Ureter (tissue), 1 donor: ENCODE measurements at places on chromosomes 5 and 9. TPM values are rescaled to one million over a fixed set of nuclear protein-coding genes. Genes with fewer than 3 reads are reported as not detected.

GRCh38 chr9:125990186-125990792 lies 243.1 kb downstream of the PBX3 start:
- DNase-seq, result no peak

S1PR3 gene
- total RNA-seq, result 48.6 TPM

DNA sequence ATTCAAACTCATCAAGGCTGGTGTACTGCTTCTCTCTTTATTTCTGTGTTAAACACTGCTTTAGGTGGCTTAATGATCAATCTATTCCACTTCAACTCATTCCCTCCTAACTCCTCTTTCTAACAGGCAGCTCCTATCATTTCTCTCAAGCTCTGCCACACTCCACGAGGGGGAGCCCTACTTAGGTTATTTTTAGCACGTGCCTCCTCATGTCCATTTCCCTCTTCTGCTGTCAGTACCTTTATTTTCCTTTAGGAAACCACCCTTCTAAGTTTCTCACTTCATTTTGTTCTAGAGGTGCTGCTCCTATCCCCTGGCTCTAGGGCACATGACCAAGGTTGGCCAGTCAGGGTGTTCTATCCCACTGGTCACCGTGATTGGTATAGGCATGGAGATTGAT lies 6.7 kb upstream of the BRINP1 start:
- DNase-seq, result peak; percentile 43

- no peak for DNase-seq
Measured at GRCh38 chr5:22598796-22599195, 254.3 kb downstream of the CDH12 start.

DNA sequence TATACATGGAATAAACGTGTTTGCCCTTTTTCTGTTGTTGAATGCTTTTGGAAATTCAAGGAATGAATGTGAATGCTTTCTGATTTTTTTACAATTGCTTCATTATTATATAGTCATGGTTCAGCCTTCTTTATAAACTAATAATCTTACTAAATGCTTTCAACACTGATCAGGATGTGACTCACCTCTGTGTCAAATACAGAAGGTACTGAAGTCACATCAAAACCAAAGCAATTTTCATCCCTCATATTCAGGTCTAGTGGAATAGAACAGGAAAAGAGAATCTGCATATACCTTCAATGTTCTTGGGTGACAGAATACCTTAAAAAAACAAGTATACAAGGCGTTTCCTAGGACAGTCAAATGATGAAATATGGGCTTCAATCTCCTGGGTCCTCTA lies 170.7 kb downstream of the PDE4D start:
- no peak for DNase-seq

DNA sequence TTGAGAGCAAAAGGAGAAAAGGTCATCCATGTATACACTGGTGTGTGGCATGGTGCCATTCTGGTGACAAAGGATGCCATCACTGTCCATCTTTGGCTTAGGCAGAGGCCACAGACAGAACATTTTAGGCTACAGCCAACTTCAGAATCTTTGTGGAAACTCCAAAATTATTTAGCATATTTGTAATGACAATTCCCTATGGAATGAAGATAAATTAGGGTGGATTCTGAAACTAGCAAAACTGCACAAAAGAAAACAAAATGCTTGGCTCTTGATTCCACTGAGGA lies 92.5 kb downstream of the FBXW11 start:
- DNase-seq, result no peak

ZDHHC21 gene
- total RNA-seq, result 21.7 TPM

CD274 gene
- 5.4 TPM for total RNA-seq

DNA sequence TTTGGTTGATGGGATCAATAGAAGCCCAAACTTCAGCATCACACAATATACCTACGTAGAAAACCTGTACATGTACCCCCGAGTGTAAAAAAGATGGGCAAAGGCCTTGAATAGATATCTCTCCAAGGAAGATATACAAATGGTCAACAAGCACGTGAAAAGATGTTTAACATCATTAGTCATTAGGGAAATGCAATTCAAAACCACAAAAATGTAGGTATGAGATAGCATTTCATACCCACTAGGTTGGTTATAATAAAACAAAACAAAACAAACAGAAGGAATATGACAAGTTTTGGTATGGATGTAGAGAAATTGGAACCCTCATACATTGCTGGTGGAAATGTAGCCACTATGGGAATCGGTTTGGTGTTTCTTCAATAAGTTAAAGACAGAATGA lies 33.1 kb upstream of the PPARGC1B start:
- no peak for DNase-seq

DNA sequence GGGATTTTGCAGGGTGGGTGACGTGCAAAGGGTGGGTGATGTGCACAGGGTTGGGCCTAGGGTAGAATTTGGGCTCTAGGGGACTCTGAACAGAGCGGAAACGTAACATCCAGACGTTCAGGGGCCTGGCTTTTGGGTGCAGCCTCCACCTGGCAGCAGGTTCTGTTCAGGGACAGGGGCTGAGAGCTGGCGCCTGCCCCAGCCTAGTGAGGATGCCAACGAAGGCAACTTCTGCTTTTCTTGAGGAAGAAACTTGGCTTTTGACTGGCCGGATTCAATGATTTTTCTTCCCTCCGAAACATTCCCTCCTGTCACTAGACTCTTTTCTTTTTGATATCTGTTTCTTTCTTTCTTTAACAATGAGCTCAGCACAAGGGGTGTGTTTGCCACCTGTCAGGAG lies 38.6 kb upstream of the SLC6A19 start:
- no peak for DNase-seq
